ENCODE measurements at places on chromosomes 7 and 10.
A peak's percentile ranks its signal among the peaks of the same experiment; 100 is the strongest.

GRCh38 chr10:93293999-93294398 lies 188.1 kb downstream of the MYOF start:
- DNase-seq = no peak

- DNase-seq = no peak
Measured at GRCh38 chr10:33212061-33212748, 122.3 kb downstream of the NRP1 start.

- DNase-seq = no peak
Measured at GRCh38 chr10:112376396-112376790, 2.5 kb downstream of the ACSL5 start.

DNA sequence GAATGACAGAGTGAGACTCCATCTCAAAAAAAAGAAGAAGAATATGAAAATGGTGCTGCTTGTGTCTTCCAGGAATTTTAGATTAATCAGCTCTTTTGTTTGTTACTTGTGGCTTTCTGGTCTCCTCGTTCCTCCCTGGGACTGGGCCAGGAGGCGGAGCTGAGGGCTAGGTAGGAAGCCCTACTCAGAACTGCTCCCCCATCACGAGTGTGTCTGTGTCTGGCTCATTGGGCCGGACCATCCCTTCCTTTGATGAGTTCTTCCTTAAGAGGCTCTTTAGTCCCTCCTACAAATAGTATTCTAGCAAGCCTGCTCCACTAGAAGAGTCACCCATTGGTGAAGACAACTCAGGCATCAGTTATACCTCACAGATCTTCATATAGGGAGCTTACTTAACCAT lies 56.8 kb upstream of the YAE1 start:
- no peak for DNase-seq

- no peak for DNase-seq
Measured at GRCh38 chr7:84191261-84191660, 3.3 kb downstream of the SEMA3A start.

- no peak for DNase-seq
Measured at GRCh38 chr7:35555934-35556333, 139.0 kb downstream of the HERPUD2 start.

GRCh38 chr7:93574646-93575554 lies at the start of gene CALCR:
Gene CALCR (minus strand): TSS chr7:93574724. CDS start chr7:93486981, 87,743 bp downstream.
- peak; percentile 67 for DNase-seq

DNA sequence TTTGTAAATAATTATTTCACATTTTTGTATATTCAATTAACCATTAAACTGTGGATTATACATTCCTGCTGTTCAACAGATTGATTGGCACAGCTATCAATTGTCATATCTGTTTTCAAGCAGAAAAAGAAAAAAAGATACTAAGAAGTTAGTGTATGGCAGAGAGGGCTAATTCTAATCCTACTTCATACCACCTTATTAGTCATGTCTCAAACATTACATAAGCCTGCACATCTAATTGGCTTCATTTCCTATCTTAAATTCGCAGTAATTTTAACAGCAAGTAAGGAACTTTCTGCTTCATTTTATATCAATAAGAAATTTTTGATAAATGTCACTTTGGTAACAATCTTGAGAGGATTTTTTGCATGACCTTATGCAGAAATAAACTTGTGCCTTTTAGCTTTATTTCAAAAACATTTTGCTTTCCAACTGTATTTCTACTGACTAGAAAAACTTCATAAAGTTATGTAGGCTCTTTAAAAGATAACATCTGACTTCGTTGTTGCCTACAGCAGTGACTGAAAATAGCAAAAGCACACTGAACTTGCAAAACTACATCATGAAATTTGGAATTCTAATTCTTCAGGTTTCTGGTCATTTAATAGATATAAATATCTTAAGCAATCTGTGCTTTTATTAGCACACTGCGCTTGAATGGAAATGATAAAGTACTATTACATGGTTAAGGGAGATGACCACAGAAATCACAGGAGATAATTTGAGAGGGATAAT lies 111.5 kb downstream of the SEMA3C start:
- DNase-seq = no peak

DNA sequence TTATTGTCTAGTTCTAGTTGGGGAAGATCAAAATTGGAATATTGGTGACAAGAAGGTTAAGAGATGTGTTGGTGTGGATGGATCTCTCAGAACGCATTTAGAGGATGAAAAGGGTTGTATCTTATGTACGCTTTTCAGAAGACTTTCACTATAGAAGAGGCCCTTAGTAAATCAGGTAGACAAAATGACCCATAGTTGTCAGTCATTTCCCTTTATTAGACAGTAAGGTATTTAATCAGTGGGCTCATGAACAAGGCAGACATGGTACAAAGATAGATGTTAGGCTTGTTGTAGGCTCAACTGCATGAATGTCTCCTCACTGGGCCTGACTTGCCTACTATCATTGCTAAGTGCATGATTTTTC lies 359.2 kb downstream of the PHF14 start:
- no peak for DNase-seq

DNA sequence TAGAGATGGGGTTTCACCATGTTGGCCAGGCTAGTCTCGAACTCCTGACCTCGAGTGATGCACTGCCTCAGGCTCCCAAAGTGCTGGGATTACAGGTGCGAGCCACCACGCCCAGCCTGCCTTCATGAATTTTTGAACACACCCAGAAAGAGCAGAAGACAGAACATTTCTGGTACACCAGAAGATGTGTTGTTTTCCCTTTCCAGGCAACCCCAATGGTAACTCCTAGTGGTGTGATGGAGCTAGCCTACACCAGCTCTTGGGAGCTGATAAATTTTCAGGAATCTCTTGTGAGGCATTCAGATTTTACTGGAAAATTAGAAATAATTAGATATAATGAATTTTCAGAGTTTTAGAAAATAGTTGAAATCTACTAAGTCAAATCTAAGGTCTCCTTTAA lies 904 bp upstream of the CCDC7 start:
- DNase-seq = no peak

- DNase-seq = peak; percentile 89
Measured at GRCh38 chr7:103148131-103148993, 537 bp downstream of the NAPEPLD start.

DNA sequence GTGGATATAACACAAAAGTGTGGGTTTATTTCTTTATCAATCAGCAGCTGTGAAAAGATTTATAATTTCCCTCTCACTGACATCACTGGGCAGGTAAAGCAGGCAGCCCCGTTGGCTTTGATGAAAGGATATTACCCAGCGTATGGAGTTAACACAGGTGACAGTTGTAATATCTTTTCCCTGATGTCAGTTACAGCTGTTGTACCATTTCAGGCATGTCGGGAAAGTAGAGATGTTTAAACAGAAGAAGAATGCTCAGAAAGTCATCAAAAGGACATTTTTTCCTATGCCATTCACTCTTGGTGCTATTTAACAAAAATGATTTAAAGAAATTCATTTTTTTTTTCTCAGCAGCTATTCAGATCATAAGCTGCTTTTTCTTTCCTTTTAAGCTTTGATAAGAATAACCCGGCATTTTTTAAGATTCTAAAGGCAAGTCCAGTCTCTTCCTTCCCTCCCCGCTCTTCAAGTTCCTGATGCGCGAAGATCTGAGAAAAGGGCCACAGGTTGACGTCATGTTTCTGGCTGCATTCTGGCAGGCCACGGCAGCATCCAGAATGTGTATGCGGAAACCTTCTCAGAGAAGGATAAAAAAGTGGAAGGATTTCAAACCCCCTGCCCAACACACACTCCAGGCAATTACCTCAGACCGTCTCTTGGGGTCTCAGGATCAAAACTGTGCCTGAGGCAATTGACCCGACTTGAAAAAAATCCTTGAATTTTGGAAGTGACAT lies 32.5 kb upstream of the ADAM12 start:
- no peak for DNase-seq
